ENCODE measurements at places on chromosomes 5 and 9.
A peak's percentile ranks its signal among the peaks of the same experiment; 100 is the strongest.

DNA sequence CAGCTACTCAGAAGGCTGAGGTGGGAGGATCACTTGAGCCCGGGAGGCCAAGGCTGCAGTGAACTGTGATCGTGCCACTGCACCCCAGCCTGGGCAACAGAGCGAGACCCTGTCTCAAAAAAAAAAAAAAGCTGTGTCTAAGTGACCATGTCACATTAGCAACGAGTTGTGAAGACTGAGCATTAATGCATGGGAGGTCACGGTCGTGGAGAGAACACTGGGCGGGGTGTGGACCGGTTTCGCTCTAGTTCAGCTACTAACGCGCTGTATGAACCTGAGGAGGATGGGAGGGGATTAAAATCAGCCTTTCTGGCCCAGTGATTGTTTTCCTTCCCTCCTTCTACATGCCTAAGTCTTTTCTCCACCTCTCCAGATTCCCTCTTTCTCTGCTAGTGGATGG, 56.7 kb upstream of the CARTPT start:
- DNase-seq: no peak

DNA sequence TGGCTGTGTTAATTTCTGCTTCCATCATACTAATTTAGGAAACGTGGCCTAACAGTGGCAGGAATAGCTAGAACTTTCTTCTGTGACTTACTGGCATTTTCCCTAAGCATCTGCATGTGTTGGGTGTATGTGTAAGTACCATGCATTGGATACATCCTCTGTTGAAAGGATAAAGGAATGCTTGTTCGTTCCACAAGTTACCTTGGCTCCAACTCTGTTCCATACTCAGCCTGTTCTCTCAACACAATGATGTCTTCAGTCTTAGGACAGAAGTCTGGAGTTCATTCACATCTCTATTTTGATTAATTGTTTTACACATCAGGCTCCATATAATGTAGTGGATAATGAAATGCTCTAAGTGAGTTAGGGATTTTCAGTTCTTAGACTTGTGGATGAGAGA, 190.1 kb upstream of the DMRT1 start:
- DNase-seq: no peak

- DNase-seq: no peak
Measured at GRCh38 chr9:101516655-101517054, 17.0 kb upstream of the RNF20 start.

DNA sequence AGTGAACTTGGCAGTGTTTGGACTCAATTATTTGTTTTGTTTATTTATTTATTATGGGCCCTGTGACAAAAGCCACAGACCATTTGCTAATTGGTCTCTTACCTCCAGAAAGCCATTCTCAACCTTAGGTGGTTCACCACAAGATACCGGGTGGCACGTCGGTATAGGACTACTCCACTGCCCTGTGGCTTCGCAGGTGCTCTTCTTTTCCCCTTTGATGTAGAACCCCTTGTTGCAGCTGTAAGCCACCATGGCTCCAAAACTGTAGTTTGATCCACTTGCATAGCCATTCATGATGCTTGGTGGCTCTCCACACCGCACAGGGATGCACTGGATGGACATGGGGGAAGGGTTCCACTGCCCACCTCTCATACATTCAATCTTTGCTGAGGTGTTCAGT, 73.3 kb upstream of the TXNDC8 start:
- no peak for DNase-seq

GRCh38 chr5:318341-318897, 3.1 kb upstream of the AHRR start:
- no peak for DNase-seq

DNA sequence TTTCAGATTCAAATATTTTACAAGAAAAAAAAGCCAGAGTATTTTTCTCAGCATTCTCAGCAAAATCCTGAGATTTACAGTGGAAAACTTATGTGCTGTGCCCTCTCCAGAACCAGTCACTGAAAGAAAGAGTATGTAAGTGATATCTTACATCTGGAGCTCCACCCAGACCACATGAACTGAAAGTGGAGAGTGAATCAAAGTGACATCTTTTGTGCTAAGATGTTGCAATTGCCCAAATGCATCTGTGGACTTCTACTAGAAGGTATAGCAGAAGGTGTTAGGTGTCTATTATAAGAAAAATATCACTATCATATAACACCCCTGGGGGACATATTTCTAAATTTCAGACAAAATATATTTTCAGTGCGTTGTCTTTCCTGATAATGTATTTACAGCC, 49.0 kb upstream of the RIC1 start:
- DNase-seq: no peak

- no peak for DNase-seq
Measured at GRCh38 chr5:34895641-34896419, 19.5 kb downstream of the RAD1 start.

DNA sequence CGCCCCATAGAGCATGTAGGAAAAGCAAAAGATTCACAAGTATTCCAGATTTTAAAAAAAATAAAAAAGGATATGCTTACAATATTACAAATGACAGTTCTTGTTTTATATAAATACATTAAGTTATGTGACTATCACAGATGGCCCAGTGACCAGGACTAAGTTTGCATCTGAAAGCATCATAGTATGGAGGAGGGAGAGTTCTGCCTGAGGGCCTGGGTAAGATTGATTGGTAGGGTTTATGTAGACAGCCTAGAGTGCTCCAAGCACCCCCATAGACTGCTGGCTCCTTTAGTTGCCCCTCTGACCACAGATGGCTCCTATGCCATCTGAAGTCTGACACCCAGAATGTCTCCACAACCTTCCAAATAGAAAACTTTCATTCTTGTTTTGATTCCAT, 48.0 kb upstream of the ADAMTS16 start:
- no peak for DNase-seq

GRCh38 chr9:136626740-136627642, 35.7 kb upstream of the EGFL7 start:
- DNase-seq: no peak

GRCh38 chr9:135960411-135961276, 529 bp downstream of the UBAC1 start:
- no peak for DNase-seq

GRCh38 chr5:178469975-178470759, 120.0 kb downstream of the COL23A1 start:
- no peak for DNase-seq

DNA sequence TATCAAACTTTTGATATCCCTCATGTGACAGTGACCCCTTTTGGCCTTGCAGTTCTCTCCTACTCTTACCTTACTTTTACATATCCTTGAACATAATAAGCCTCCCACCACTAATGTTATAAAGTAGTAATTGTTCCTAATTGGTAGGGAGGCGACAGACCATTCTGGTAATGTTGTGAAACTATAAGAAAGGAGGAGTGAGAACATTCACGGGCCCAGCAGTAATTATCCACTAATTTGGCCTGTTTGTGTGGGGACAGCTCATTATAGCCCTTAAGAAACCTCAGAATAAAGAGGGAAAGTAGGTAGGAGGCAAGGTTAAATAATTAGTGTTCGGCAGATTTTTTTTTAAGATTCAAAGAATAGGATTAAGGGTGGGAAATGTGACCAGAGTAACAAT, 1046.5 kb upstream of the ARRDC3 start:
- no peak for DNase-seq

DNA sequence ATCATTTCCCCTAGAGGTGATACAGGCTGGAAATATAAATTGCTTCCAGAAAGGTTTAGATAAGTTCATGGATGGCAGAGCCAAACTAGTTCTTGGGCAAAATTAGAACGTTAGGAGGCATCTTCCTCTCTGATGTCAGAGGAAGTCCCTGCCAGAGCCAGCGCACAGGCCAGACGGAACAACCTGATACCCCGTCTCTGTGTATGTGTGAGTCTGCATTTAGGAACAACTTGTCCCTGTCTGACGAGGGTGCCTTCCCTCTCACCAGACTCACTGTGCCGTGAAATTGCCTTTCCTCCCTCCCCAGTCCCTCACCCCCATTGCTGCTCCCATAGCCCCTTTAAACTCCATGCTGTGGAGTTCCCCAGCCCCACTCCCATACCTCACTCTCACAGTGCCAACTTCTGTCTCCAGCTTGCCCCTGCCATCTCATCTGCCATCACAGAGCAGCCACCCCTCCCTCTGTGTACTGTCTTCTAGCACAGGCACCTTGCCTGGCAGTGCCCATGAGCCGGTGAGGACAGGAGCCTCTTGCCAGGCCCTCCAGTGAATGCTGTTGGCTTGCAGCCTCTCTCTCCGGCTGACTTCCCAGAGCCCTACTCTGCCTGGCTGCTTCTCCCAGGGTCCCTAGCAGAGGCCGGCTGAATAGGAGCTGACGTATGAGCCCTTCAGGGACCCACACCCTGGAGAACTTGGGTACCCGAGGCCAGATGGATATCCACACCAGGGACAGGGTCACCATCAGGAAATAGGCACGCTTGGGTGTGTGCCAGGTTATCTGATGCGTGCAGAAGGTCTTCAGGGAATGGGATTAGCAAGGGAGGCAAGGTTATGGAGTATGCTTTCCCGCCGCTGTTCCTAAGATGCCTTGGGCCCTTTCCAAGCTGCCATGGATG, 26.7 kb downstream of the UNC5A start:
- DNase-seq: no peak

DNA sequence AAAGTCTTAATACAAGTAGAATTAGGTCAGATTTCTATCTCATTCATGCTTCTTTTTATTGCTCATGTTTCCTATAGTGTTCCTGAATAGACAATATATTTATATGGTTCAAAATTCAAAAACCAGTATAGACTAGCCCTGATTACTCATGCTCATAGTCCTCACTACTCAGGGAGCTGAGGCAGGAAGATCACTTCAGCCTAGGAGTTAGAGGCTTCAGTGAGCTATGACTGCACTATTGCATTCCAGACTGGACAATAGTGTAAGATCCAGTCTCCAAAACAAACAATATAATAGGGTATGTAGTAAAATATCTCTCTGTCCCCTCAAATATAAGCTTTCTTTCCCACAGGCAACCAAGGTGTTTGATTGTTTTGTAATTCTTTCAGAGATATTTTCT, 2.4 kb downstream of the ANKRD31 start:
- no peak for DNase-seq

DNA sequence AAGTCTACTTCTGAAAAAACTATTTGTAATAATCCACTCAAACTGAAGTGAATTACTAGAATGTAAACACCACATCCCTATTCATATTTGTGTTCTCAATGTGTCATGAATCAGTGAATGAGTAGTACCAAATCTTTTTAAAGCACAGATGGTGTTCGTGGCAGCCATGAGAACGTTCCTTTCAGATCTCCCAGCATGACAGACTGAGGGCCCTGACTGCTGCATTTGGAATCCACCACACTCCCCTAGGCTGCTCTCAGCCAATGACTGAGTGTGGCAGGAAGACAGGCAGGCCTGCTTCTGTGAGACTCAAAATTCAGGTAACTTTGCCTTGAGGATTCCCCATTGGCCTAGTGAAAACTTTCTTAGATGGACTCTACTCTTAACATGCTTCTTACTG, 10.9 kb upstream of the JMY start:
- no peak for DNase-seq

GRCh38 chr5:80216753-80217596, 38.9 kb downstream of the SERINC5 start:
- DNase-seq: peak; percentile 62

DNA sequence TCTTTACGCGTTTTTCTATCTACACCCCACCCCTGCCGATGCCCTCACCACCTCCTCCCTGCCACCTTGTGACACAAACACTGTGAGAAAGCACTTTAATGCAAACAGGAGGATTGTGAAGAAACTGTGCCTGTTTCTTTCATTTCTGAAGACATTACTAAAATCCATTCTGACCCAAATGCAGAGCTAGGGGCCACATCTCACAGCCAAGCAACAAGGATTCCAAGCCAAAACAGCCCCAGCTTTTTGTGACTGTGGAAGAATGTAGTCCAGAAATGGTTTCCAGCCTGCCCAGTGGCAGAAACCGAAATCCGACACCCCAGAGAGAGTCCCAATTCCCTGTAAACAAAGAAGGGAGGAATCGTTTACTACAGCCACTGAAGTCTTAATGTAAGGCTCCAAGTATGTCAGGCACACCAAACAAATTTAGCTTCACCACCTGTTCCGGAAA, 190.9 kb downstream of the TTC39B start:
- no peak for DNase-seq

- no peak for DNase-seq
Measured at GRCh38 chr5:173242675-173243121, 7.7 kb upstream of the NKX2-5 start.

DNA sequence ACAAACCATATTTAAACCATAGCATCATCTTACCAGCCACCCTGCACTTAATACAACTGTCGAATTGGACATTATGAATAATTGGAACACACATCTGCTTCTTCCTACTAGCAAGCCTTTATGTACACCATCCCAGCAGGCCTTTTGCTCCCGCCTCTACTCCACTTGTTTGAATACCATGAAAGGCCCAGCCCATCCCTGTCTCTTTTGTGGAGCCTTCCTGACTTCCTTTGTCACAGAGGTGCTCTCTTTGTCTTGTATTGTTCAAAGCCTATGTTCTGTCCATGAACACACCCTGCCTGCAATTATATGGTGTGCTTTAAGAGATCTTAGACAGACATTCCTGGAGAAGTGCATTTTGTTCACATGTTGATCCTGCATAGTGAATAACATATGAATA, 465.7 kb downstream of the DIRAS2 start:
- no peak for DNase-seq

GRCh38 chr5:112549605-112550166, 130.6 kb upstream of the EPB41L4A start:
- no peak for DNase-seq

- DNase-seq: no peak
Measured at GRCh38 chr5:59346982-59347381, 546.5 kb downstream of the PDE4D start.

DNA sequence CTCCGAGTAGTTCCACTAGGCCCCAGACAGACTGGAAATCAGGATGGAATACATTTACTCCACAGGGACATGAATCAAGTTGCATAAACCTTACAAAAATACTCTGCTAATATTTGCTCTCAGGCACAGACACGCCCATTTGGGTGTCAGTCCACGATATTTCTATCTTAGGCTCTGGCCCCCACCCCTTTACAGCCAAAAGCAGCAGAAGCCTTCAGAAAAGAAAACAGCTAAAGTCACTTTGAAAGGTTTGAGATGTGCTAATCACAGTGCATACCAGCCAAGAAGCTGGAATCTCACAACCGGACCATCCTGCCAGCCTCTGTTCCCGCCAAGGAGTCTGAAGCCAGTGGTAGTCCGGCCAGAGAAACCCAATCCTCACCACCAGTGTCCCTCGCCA, 22.6 kb downstream of the PTPN3 start:
- no peak for DNase-seq

DNA sequence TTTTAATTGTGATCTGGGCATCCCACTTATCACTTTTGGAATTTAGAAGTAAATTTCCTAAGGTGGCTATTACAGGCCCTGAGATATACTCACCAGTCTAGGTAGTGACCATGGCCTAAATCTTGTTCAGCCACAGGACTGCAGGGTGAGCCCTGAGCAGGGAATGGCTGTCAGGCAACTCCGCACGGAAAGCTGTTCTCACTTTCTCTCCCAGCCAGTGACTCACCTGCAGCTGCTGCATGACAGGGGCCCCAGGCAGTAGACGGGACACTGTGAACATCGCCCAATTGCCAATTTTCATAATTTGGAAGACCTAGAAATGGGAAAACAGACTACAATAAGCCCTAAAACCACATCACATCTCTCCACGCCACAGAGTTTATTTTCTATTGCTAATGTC, 69.6 kb upstream of the TAF1L start:
- no peak for DNase-seq

Data from amygdala (tissue), 56 donors.